ENCODE measurements at places on chromosomes 3 and 15.
A peak's percentile ranks its signal among the peaks of the same experiment; 100 is the strongest.

DNA sequence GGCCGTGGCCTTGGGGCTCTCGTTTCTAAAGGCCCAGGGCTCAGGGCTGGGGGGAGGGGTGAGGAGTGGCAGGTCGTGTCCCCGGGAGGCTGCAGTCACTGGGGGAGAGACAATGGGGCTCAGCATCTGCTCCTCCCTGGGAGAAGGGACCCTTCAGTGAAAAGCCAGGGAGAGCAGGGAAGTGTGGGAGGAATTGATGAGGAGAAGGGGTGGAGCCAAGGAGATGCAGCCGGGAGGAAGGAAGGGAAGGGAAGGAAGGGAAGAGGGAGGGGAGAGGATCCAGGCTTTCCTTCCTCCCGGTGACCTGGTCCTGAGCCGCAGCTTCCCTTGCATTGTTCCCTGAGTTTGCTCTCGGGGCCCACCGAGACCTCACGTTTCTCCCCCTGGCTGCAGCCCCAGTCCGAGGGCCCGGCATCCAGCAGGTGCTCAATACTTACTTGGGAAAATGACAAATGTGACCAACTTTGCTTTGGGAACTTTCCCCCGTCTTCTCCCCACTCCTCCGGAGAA is 1.4 kb upstream of the ZNF710 start:
- DNase-seq: no peak

- no peak for DNase-seq
Observed at GRCh38 chr15:56871185-56871584, 47.3 kb upstream of the TCF12 start.

GRCh38 chr3:61381745-61382392 is 130.6 kb upstream of the FHIT start:
- DNase-seq: peak; percentile 31

DNA sequence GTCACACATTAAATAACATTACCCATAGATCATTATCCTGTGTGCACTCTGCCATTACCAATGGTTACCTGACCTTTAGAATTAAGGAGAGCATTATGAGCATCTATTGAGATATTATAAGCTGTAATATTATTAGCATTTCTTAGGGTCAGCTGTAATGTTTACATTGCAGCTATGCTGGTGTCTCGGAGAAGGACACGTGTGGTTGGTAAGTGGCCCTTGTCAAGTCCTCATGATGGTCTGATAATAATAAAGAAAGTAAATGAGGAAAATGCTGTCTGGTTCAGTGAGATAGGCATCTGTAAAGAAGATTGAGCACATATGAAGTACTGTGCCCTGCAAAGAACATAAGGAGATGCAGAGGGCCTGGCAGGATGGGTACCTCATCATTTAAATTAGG is 71.7 kb upstream of the ARL6 start:
- no peak for DNase-seq

- no peak for DNase-seq
Observed at GRCh38 chr15:64634027-64634426, 141.4 kb downstream of the RBPMS2 start.

- peak; percentile 5 for DNase-seq
Observed at GRCh38 chr3:49295489-49296058, 18.5 kb upstream of the C3orf62 start.

DNA sequence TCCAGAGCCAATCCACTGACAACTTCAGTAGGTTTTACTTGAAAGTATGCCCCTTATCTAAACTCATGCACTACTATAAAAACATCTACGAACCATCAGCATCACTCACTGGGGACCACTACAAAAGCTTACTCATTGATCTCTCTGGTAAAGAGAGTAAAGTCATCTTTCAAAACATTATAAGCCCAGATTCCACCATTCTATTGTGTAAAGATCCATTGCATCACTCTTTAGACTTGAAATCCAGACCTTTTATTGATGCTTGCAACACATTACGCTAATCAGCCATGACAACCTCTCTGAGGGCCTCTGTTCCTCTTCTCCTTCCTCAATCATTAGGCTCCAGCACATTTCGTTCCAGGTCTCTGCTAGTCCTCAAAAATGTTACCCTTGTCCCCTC is 248.9 kb upstream of the WNT5A start:
- DNase-seq: no peak

- no peak for DNase-seq
Observed at GRCh38 chr3:76500746-76501275, 539.1 kb upstream of the ROBO2 start.

- DNase-seq: no peak
Observed at GRCh38 chr3:172152874-172153273, 113.5 kb downstream of the FNDC3B start.

- peak; percentile 83 for DNase-seq
Observed at GRCh38 chr15:82680200-82681102, 29.2 kb downstream of the AP3B2 start.

DNA sequence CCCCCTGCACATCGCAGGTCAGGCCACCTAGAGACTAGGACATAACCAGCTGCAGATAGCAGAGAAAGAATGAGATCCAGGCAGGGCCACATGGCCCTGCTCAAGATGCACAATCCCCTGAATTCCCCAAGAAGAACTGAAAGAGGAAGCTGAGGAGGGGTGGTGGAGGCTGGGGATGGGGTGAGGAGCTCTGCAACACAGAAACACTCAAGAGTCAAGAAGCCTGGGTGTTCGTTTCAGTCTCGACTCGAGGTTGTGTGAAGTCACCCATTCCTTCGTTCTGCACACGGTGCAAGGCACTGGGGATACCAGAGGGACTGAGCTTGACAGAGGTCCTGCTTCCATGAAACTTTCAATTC is 62.0 kb downstream of the TLE3 start:
- DNase-seq: no peak

- DNase-seq: no peak
Observed at GRCh38 chr15:73680549-73680948, 3.6 kb upstream of the CD276 start.

DNA sequence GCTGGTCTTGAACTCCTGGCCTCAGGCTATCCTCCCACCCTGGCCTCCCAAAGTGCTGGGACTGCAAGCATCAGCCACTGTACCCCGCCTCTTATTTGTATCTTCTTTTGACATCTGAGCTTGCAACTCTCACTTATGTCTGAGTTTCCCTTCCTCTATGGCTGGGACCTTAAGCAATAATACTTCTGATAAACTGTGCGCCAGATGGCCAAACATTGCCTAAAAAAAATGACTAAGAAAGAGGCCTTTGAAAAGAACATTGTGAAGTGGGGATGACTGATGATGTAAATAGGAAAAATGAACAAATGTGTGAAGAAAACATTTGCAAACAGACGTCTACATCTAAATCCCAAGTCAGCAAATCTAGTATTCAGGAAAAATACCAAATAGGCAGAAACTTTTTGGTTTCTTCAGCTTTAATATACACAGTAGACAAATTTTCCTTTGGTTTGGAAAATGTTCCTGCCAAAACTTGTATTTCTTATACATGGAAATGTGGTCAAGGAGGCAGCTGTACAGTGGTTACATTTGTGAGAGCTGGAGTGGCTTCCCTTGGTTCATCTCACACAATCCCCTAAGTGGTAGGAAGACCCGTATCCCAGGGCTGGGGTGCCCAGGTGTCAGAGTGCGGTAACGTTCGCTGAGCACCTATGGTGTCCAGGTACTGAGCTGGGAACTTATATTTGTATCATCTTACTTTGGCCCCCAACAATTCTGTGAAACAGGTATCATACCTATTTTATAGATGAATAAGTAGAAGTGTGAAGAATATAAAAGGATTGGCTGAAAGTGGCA is 11.6 kb upstream of the TFRC start:
- DNase-seq: no peak

- DNase-seq: no peak
Observed at GRCh38 chr3:126339466-126339865, 17.7 kb downstream of the KLF15 start.

- no peak for DNase-seq
Observed at GRCh38 chr15:65372787-65373067, 5.1 kb downstream of the IGDCC3 start.

DNA sequence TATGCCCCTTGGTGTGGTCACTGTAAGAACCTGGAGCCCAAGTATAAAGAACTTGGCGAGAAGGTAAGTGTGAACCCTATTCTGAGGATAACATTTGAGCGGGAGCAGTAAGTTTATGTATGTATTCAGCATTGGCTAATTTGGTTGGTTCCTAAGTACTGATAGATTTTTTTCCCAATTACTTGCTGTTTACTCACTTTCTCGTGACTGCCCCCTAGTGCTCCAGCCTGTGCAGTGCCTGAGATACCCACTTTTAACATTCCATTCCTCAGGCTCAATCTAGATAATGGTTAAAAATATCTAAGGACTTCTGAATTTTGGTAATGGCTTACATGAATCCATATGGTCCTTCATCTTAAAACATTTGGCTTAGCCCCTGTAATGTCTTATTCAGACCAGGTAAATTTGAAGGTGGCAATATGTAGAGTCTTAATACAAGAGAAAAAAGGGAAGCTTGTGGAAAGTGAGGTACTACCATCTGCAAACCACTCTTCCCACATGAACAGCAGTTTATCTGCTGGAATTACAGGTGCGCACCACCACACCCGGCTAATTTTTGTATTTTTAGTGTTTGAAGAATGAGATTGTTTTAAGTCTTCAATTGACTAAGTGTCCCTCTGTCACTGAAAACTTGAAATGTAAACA is 7.1 kb downstream of the ELL3 start:
- DNase-seq: peak; percentile 22

GRCh38 chr3:146750196-146750595 is 145.1 kb upstream of the PLSCR5 start:
- no peak for DNase-seq

Measured in NCI-H345 (cell line).